ENCODE measurements at places on chromosomes 5 and 9.

DNA sequence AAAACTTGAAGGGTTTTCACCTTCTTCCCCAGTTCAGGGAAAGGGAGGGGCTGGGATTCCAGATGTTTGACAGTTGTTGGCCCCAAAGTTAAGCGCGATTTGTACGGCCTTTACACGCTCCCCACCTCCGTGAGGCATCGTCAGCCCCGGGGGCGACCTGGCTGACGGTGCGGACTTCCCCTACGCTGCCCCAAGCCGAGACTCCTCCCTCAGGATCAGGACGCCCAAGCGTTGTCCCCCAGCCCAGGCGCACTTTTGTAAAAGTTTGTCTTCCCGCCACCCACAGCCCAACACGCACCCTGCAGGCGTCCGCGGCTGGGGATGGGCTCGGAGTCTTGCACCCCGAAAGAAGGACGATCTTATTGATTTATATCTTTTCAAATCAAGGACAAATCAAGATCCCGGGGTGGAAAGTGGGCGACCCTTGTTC lies 713 bp downstream of the MOB3B start:
- DNase-seq, result no peak

GRCh38 chr5:106154280-106154716 lies 1516.4 kb downstream of the EFNA5 start:
- DNase-seq, result no peak

GRCh38 chr5:111563031-111563822 lies 50.9 kb upstream of the STARD4 start:
- DNase-seq, result no peak

DNA sequence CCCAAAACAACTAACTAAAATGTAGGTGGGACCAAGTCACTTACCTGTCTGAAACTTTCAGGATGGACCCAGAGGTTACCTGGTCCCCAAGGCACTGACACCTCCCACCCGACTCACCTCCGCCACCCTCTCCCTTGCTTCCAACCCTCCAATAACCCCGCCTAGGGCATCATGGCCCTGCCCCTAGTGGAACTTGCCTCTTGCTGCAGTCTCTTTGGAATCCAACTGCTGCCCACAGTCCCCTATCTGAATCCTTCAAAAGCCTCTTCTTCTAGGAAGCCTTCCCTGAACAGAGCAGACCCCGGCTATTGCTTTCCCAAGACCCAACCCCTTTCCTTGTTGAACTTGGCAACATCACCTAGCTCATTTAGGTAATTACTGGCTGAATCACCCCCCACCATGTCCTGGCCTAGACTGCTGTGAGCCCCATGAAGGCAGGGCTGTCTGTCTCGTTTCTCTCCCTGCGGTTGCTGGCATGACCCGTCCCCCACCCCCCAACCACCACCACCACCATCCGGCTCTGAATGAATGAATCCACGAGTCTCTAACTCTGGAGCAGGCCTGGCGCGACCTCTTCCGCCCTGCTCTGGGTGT lies 9.4 kb downstream of the CRB2 start:
- DNase-seq, result no peak
